ENCODE measurements at places on chromosomes 1 and 21.

DNA sequence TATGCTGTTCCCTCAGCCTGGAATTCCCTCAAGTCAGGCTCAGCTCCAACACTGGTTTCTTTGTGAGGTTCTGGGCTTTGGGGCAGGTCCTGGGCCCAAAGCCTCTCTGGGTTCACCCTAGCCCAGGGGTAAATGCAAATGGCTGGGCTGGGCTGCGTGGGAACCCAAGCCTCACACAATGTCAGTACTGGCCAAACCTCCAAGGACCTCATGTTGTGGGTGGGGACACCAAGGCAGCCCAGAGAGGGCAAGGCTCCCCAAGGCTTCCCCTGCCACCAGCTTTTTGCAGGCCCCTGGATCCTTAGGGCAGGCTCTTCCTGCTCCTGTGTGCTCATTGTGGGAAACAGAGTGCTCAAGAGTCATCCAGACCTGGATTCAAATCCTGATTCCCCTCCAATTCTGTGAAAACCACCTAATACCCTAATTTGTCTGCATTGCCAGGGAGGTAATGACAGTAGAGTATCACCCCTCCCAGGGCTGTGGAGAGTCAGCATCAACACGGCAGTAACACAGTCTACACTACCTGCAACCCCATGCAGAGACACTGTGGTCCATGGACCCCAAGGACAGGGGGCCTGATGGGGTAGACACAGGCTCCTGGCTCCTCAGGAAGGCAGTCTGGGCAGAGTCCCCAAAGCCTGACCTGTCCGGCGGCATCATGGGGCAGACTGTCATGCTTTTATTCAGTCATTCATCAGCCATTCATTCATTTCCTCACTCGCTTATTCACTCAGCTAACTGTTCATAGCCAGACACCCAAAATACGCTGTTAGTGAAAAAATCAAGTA, 85.7 kb downstream of the DMRTB1 start:
- no peak for DNase-seq

DNA sequence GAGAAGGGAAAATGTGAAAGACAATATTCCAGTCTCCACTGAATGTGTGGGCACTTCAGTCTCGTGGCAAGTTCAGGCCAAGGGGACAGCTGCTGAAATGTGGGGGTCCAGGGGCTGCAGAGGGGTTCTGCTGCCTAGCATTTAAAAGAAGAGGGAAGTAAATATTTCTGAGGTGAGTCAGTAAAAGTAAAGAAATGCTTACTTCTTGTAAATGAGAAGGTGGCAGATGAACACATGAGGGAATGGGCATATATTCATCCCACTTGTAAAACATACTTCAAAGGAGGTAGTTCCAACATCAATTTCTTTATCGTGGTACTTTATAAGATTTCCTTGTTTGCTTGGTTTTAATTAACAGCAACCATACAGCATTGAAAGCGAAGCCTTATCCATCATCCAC, 63.1 kb upstream of the HIVEP3 start:
- DNase-seq: no peak

GRCh38 chr21:37764691-37765090, 151.6 kb downstream of the KCNJ6 start:
- no peak for DNase-seq

- no peak for DNase-seq
These were observed 114.5 kb upstream of the TMPRSS15 start for GRCh38 chr21:18518054-18518481.

DNA sequence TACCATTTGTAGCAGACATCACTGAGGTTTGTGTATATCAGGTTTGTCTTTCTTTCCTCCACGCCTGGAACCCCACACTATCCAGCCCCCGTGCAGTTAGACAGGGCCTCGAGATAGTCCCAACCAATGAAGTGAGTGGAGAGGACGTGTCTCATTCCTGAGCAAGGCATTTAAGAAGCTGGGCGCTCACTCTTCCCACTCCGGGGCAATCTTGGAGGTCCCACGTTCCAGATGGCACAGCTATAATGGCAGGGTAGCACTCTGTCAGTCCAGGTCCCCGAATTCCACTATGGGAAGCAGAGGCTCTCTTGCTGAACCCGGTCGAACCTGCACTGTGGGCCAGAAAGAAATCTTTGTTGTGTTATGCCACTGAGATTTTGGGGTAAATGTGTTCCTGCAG, 57.3 kb upstream of the CSF3R start:
- DNase-seq: no peak

GRCh38 chr1:153801028-153801625, 25.9 kb downstream of the SLC27A3 start:
- DNase-seq: no peak

- no peak for DNase-seq
These were observed 2.8 kb downstream of the SIPA1L2 start for GRCh38 chr1:232627171-232627570.

DNA sequence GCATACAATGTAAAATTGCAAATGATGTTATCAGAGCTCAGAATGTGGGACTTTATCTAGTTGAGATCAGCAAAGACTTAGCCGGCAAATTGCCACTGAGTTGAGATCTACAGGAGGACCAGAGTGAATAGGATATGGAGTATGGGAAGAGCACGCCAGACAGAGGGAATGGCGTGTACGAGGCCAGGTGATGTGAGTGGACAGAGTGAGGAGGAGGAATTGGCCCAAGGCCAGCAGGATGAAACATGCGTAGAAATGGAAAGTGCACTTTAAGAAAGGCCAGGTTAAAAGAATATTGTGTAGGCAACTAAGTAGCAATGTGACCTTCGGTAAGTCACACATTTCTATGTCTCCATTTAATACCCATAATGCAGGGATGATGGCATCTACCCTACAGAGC, 211.0 kb downstream of the ZP4 start:
- DNase-seq: no peak

- no peak for DNase-seq
These were observed 83.2 kb downstream of the RGL1 start for GRCh38 chr1:183887826-183888819.

DNA sequence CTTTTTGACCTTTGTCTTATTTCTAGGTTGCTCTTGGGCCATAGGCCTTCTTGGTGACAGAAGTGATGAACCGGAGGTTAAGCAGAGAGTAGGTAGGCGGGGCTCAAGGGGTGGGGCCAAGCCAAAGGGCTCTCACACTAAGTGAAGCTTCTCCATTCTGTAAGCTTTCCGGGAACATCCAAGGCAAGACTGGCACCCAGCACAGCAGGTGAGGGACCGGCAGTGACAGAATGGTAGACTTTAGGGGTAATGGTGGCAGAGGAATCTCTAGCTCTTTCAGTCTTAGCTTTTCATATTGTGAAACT, at the start of gene TNFAIP8L2:
Gene TNFAIP8L2, plus strand, starts transcription at position 135 of the 305 bp plus-strand sequence. CDS start 2,049 bp downstream, outside the sequence.
- peak; percentile 61 for DNase-seq

GRCh38 chr1:211591980-211592493, 13.1 kb upstream of the SLC30A1 start:
- no peak for DNase-seq

GRCh38 chr1:59670662-59671061, 144.1 kb upstream of the HOOK1 start:
- no peak for DNase-seq

DNA sequence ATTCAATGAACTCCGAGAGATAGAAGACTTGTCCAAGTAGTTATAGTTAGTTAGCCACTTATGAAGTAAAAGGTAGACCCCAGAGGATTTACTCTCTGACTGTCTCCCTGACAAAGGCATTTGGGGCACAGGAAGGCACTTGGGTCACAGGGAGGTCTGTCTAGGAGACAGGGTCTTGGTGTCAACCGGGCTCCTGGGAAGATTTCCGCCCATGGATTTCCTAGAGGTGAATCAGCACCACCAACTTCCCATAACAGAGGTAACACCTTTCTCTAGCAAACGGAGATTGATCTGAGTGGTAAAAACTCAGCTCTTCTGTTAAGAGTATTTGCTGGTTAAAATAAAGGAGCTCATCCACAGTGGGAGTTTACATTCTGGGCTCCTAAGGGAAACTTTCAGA, 16.4 kb downstream of the CCN1 start:
- DNase-seq: no peak

DNA sequence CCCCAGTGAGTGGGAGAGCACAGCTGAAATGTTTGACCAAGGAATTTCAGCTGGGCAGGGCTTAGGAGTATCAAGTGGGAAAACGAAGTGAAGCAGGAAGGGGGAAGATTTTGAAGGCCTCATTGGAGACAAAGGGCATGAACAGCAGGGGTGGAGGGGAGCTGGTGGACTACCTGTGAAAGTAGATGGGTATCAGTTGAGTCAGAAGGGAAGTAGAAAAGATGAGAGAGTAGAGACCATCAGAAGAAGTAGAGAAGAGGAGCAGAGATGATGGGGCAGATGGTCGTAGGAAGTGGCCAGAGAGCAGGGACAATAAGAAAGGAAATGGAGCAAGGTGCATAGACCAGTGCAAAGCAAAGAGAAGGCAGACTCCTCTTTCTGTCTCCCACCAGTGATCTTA, 189.0 kb upstream of the RUNX1 start:
- DNase-seq: no peak

- DNase-seq: no peak
These were observed 35.5 kb downstream of the KIRREL1 start for GRCh38 chr1:158028969-158029368.

DNA sequence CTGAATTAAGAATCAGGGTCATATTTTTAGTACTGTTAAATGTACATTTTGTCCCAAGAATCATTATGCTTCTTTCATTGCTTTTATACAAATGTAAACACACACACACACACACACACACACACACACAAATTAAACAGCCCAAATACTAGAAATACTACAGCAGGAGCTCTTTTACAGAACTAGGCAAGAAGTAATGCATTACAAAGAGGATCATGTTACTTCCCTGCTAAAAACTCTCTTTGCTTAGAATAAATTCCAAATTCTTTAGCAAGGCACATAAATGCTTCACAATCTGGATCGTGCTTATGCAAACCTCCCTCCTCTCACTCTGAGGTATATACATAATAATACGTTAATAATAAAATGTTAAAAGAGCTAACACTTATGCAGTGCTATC, 720.4 kb upstream of the ADGRL4 start:
- no peak for DNase-seq

DNA sequence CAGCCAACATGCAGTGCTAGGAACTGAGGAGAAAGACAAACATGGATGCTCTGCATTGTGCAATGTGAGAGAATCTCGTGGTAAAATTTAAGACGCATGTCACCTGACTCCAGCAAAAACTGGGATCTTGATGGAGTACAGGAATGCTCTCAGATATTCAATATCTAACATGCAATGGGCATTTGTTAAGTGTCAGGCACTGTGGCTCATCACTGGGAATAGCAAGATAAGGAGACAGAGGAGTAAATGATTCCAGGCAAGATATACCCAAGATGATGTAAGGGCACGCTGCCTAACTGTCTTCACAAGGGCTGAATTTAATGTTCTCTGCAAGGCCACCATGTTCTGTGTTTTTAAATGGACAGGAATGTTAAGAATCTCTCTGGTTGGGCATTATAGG, 67.8 kb downstream of the LPAR3 start:
- DNase-seq: no peak

DNA sequence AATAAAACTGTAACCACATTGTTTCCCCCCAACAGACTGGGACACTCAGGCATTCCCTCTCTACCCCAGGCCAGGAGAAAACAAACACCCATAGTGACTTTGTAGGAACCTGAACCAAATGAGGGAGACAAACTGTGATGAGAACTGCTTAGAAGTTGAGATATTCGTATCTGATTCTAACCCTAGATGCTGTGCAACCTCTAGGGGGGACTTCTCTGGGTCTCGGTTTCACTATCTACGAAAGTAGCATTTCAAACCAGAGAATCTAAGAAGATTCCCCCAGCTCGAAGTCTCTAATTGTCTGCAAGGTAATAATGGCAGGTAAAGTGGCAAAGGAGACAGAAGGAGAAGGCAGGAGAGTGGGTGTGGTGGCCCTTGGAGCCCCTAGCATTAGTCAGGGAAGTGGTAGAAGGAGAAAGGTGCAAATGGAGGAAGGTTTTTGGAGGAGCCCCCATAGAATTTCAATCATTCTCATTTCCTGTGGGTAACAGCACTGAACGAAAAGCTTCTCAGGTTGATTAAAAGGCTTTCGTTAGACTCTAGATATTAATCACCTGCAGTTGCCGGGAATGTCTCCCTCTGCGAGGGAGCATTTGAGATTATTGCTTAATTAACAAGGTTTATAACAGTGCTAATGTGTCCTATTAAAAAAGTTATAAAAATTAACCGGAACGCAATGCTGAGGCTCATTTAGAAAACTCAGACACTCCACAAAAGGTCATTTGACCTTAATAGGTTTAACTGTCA, 46.4 kb downstream of the BEND5 start:
- no peak for DNase-seq

- no peak for DNase-seq
These were observed 11.7 kb downstream of the CDKN2C start for GRCh38 chr1:50981741-50982140.

DNA sequence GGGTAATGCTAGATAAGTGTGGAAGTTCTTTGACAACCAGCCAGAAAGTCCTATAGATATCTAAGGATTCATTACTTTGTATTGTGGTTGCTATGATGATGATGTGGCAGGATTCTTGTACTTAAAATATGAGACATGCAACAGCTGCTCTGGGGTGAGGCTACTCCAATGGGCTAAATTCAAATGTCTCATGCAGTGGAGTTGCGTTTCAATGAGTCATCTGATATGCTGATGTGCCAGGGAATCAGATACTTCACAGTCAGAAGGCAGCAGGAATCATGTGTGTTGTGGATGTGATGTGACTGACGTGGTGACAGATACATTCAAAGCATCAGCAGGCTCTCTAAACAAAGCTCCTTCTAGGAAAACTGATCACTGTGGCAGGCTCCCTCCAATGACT, 66.5 kb downstream of the TSEN15 start:
- no peak for DNase-seq

DNA sequence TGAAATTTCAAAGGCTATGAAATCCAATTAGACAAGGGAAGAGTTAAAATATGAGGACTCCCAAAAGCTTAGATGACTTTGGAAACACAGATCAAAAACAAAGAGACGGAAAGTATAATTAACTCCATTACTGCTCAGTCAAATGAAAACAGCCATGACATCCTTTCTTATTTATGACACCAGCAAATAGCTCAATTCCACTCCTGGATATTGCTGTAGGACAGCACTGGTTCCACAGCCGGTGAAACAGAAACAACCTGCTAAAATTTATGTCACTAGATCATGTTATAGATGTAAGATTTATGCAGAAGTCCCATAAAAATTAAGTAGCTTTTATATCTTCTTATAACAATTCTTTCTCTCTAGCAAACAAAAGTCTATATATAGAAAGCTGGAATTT, 65.6 kb upstream of the RRP15 start:
- DNase-seq: no peak

- no peak for DNase-seq
These were observed at the start of gene ZBTB18 for GRCh38 chr1:244050835-244051444. Gene ZBTB18 (plus strand): TSS chr1:244051283. CDS start chr1:244051432, 149 bp downstream.

GRCh38 chr1:87600854-87601253, 272.2 kb downstream of the LMO4 start:
- no peak for DNase-seq

GRCh38 chr21:35394049-35394448, 344.9 kb upstream of the RUNX1 start:
- DNase-seq: no peak

- no peak for DNase-seq
These were observed 1536.7 kb upstream of the B3GALT2 start for GRCh38 chr1:194723067-194723466.

DNA sequence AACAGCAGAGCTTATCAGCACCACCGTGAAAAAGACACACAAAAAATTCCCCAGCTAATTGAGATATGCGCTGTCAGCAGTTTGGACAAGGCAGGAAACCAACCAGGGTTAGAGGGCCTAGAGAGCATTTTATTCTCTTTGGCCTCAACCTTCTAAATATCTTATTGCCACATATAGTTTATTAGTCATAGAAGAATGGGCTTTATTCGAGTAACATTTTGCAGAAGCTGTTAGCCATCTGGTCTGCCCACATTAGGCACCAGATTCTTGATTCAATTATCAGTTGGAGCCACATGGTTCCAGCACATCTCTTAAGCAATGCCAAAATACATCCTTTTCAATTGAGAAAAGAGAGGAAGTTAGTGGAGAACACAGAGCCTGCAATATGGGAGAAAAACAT, 109.9 kb upstream of the CXADR start:
- DNase-seq: no peak
